ENCODE measurements at places on chromosomes 6 and 20.

DNA sequence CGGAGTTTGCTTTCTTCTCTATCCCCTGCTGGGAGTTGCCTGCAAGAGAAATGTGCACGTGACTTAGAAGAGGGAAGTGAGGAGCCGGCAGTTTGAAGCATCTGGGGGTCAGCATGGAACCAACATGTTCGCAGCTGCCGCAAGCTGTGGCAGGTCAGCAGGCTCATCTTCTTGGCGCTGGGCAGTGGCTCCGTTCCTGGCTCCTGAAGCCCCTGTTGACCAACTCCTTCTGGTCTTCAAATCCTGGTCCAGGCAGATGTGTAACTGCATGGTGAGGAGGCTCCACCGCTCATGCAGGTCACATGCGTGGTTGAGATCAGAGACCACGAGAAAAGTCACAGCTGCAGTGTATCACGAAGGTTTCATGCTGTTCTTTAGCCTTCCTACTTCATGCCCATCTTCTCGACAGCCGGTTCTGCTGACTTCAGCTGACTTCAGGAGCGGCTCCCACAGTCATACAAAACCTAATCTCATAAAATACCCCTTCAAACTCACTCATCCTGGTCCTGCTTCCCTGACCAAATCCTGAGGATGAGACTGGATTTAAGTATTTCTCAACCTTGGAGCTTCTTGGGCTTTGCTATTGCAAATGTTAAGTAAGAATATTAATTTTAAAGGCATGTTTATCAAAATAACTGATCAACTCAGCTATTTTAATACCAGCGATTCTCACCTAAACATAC lies 44.9 kb upstream of the BCAS1 start:
- no peak for DNase-seq

DNA sequence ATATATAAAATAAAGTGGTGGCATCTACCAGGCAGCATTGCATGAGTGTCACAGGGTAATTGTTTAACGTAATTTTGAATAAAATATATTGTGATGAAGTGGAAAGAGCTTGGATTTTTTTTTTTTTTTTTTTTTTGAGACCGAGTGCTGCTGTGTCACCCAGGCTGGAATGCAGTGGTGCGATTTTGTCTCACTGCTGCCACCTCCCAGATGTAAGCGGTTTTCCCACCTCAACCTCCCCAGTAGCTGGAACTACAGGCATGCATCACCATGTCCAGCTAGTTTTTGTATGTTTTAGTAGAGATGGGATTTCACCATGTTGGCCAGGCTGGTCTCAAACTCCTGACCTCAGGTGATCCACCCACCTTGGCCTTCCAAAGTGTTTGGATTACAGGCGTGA lies 81.1 kb upstream of the SMIM8 start:
- no peak for DNase-seq

DNA sequence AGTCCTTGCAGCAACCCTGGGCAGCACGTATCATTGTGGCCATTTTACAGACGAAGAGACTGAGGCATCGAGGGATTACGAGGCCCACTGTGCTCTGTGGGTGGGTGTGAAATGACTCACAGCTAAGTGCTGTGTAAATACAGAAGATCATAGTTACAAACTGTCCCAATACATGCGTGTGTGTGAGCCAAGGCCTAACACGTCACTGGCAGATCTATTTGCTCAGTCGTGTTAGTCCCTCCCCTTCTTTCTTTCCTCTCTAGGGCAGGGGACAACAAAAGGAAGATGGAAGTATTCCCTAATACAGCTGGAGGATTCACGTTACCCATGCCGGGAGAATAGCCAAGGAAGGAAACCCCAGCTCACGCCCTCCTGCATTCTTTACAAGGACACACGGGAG lies 175.9 kb downstream of the CDC5L start:
- no peak for DNase-seq

DNA sequence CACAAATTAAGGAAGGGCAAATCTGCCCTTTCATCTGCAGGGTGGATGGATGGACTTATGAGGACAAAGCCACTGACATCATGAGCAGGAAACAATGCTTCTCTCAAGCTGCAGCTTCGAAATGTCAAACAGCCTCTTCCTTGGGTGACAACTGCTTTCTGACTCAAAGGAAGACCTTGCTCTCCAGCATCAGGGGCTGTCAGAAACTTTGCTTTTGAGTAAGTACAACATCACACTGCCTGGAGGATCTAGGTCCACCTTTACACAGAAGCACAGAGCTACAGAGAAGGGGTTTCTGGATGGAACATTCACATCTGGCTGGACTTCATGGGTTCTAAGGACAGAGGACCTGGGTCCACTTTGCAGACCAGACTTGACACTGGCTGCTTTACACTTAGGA lies 5.9 kb downstream of the CST1 start:
- no peak for DNase-seq

DNA sequence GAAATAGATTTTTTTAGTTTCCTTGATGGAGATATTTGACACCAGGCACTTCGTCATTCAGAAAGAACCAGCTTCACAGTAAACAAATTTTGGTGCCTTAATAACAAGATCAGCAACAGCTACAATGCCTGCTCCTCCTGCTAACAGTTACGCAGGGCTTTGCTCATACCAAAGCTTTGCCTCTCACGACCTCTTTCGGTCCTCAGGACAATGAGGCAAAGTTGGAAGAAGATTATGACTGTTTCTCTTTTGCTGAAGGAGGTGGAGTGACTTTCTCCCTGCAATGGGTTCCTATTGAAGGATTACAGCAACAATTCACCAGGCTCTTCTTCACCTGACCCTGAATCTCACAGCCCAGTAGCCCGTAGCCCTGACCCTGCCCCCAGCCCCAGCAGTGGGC lies 440.1 kb downstream of the PREX1 start:
- no peak for DNase-seq

- DNase-seq = no peak
These were observed 263.7 kb downstream of the TBX18 start for GRCh38 chr6:84500726-84501125.

- DNase-seq = no peak
These were observed 127.6 kb downstream of the SYNDIG1 start for GRCh38 chr20:24597051-24597450.

- DNase-seq = no peak
These were observed 101.7 kb upstream of the SMLR1 start for GRCh38 chr6:130725551-130725950.

- DNase-seq = no peak
These were observed 2.1 kb upstream of the ESR1 start for GRCh38 chr6:151805286-151805840.

- DNase-seq = no peak
These were observed 62.7 kb downstream of the SLC24A3 start for GRCh38 chr20:19275038-19275629.

GRCh38 chr6:170025935-170026750 lies 264.7 kb downstream of the DLL1 start:
- no peak for DNase-seq

DNA sequence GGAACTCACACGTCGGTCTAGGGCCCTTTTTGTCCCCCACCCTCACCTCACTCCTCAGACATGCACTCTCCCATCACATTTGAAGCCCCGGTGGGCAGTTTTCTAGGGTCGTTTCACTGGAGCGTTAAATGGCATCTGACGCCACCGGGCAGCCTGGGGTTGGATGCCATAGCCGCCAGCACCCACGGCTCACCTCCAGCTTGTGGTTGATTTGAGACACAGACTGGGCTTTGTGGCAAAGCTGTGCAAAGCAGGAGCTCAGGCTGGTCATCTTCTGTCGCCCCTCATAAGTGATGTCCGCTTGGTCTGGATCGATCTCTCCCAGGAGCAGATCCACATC lies 530 bp downstream of the GOPC start:
- peak; percentile 31 for DNase-seq

DNA sequence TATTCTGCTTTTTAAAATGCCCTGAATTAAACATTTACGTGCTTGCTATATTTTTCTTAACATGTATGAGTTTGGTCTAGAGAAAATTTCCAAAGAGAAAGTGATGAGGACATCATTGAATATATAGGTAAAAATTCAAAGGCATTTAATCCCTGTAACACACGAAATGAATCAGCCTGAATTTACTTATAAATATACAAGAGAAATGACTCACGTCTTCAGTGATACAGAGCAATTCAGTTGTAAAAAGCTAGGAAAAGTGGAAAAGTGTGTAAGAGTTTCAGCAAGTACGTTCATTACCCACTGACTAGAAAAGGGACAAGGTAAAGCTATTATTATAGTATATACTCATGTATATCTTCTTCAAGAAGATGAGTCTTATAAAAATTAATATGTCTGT lies 124.8 kb downstream of the HIVEP1 start:
- DNase-seq = no peak

All from activated naive CD8-positive, alpha-beta T cell treated with anti-CD3 and anti-CD28 coated beads, Interleukin-2, amount 50 U/mL, for 24 hours (primary cell).